Esophagus muscularis mucosa (tissue), 4 donors: ENCODE measurements at places on chromosomes 7 and 10. TPM values are rescaled to one million over a fixed set of nuclear protein-coding genes. Genes with fewer than 3 reads are reported as not detected.

DNA sequence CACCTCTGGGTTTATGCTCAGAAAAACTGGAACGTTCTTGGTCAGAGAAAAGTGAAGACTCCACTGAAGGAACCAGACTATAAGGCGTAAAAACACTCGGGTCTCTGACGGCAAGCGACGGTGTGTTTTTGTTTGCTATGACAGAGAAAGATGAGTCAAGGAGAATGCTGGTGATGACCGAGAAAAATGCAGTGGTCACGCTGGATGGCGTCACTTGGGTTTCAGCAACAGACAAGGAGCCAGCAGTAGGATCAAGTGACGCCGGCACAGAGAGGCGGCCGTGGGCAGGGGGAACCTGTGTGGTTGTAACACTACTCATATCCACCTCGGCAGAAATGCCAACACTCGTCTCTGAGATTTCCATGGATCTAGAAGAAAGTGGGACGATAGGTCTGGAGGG, 63.4 kb downstream of the KIAA1549 start:
- no peak overlapping the region for H3K27ac ChIP-seq
- no peaks in the 10 kb centered on the region for H3K4me1 ChIP-seq
- DNase-seq = no peak
- H3K36me3 ChIP-seq = peaks cover 17% of the 10 kb centered on the region
- no peaks in the 10 kb centered on the region for H3K27me3 ChIP-seq
- no peak overlapping the region for H3K4me3 ChIP-seq

The TSPAN33 gene
- total RNA-seq = 5.0 TPM

GRCh38 chr10:62733654-62734293, 70.7 kb upstream of the ADO start:
- no peak for DNase-seq
- H3K4me1 ChIP-seq = no peaks in the 10 kb centered on the region
- H3K27me3 ChIP-seq = no peaks in the 10 kb centered on the region
- no peak overlapping the region for H3K4me3 ChIP-seq
- H3K36me3 ChIP-seq = no peaks in the 10 kb centered on the region
- no peak overlapping the region for H3K27ac ChIP-seq

GRCh38 chr10:125985557-125986240, 89.3 kb downstream of the FANK1 start:
- no peak overlapping the region for H3K4me3 ChIP-seq
- no peaks in the 10 kb centered on the region for H3K27me3 ChIP-seq
- no peaks in the 10 kb centered on the region for H3K4me1 ChIP-seq
- H3K27ac ChIP-seq = no peak overlapping the region
- no peak for DNase-seq

- no peaks in the 10 kb centered on the region for H3K36me3 ChIP-seq
- DNase-seq = no peak
- H3K4me3 ChIP-seq = no peak overlapping the region
Measured at GRCh38 chr7:157013602-157014549, 3.4 kb upstream of the MNX1 start.

- H3K27me3 ChIP-seq = no peaks in the 10 kb centered on the region
- H3K36me3 ChIP-seq = no peaks in the 10 kb centered on the region
- H3K4me3 ChIP-seq = no peak overlapping the region
Measured at GRCh38 chr10:23481363-23481961, 42.6 kb downstream of the OTUD1 start.

DNA sequence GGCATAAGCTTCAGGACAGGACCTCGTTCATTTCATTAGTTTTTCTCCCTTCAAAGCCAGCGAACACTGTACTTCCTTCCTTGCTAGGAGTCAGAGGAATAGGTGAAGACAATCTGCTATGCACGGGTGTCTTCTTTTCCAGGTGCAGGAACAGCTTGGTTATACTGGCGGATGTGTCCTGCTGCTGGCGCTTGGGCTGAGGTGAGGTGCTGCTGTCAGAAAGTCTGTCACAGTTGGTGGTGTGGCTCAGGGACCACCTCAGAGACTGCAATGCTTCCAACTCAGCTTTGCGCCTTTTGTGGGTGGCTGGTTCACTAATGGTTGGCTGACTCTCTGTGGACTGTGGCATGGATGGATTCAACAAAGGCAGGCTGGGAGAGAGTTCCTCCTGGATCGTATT, 58.3 kb upstream of the UBN2 start:
- H3K27me3 ChIP-seq = no peaks in the 10 kb centered on the region
- no peaks in the 10 kb centered on the region for H3K4me1 ChIP-seq
- H3K4me3 ChIP-seq = no peak overlapping the region
- H3K36me3 ChIP-seq = no peaks in the 10 kb centered on the region
- no peak overlapping the region for H3K27ac ChIP-seq
- no peak for DNase-seq

GRCh38 chr7:111803015-111803758, 240.9 kb upstream of the IMMP2L start:
- DNase-seq = no peak
- H3K4me1 ChIP-seq = no peaks in the 10 kb centered on the region
- H3K27ac ChIP-seq = no peak overlapping the region
- no peaks in the 10 kb centered on the region for H3K27me3 ChIP-seq
- H3K4me3 ChIP-seq = no peak overlapping the region

The ADRA2A gene
- 3.8 TPM for total RNA-seq

DNA sequence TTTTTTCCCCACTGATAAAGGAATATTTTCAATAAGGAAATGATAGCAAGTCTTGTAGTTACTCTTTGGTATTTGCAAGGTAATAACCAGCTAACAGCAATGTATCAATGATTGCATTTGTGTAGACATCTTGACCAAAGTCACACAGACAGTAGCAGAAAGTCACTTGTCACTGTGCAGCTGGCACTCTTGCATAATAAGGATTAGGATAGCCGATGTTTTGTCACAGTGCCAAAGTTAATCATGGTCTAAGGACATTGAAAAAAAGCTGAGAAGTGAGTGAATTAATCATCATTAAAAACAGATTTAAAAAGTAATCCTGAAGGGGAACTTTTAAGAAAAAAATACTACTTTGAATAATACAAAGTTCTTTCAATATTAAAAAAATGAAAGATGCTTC, 834.3 kb upstream of the C7orf33 start:
- H3K36me3 ChIP-seq = no peaks in the 10 kb centered on the region
- no peak overlapping the region for H3K4me3 ChIP-seq
- H3K27ac ChIP-seq = no peak overlapping the region
- no peaks in the 10 kb centered on the region for H3K27me3 ChIP-seq

The FZD8 gene
- total RNA-seq = 13.8 TPM

DNA sequence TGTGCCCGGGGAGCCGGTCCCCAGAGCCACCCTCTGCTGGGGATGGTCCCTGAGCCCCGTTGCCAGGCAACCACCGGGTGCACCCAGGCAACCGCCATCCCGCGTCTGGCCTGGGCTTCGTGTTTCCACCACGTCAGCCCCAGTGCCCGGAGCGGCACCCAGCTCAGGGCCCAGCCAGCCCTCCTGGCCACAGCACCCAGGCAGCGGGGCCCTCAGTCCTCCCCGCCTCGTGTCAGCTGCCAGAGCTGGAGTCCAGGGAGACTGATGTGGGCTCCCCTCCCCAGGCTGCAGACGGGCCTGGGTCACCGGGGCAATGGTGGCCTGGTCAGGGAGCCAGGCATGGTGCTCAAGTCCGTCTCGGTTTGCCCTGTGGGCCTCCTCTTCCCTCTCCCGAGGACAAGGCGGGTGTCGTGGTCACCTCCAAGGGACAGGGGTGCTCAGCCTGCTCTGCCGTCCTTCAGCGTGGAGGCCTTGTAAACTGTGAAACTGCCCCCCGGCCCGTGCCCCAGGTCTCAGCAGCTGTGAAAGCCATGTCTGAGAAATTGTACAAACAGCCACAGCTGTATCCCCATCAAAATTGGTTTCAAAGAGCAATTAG, 72.5 kb downstream of the MICALL2 start:
- peaks cover 9% of the 10 kb centered on the region for H3K27me3 ChIP-seq
- no peaks in the 10 kb centered on the region for H3K36me3 ChIP-seq
- no peak for DNase-seq

- DNase-seq = peak; percentile 80
- no peaks in the 10 kb centered on the region for H3K27me3 ChIP-seq
- peaks cover 13% of the 10 kb centered on the region for H3K4me1 ChIP-seq
- H3K4me3 ChIP-seq = no peak overlapping the region
Measured at GRCh38 chr10:95242581-95243317, 48.1 kb downstream of the PDLIM1 start.

DNA sequence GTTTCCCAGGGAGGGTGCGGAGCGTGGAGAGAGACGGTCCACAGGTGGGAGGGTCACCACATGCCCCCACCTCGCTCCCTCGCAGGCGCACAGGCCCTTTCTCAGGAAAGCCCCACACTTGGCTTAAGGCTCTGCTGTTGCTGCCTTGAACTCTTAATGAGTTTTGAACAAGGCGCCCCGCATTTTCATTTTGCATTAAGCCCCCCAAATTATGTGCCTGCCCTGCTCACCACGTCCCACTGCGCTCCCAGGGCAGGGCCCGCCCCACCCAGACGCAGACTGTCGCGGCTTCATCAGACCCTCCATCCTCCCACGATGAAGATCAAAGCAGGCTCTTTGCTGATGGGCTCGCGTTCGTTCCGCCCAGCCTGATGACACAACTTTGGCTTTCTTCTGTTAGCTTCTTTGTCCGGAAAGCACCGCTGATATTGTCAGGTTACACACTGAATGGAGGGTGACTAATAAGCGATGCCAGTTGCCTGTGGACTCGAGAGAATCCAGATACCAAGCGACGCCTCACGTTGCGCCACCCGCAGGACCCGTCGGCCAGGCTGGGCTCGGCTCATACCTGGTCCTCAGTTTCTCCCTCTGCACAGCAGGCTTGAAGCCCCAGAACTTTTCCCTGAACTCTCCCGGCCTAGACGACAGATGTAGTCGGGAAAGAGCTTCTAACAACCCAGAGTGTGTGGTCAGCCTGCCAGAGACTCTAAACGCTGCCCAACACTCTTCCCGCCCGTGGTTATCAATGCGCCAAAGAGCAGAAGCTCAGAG, 9.5 kb downstream of the CALML3 start:
- H3K4me3 ChIP-seq = no peak overlapping the region
- H3K27me3 ChIP-seq = no peaks in the 10 kb centered on the region
- H3K4me1 ChIP-seq = peaks cover 85% of the 10 kb centered on the region
- no peak for DNase-seq

GRCh38 chr7:134449680-134450079, 9.2 kb downstream of the AKR1B1 start:
- DNase-seq = no peak
- peaks cover 29% of the 10 kb centered on the region for H3K4me1 ChIP-seq
- no peak overlapping the region for H3K27ac ChIP-seq
- no peak overlapping the region for H3K4me3 ChIP-seq
- H3K36me3 ChIP-seq = peaks cover 83% of the 10 kb centered on the region
- H3K27me3 ChIP-seq = no peaks in the 10 kb centered on the region

GRCh38 chr10:107437921-107438320, 273.4 kb upstream of the SORCS1 start:
- no peak overlapping the region for H3K27ac ChIP-seq
- no peaks in the 10 kb centered on the region for H3K27me3 ChIP-seq
- no peaks in the 10 kb centered on the region for H3K4me1 ChIP-seq
- DNase-seq = no peak
- no peaks in the 10 kb centered on the region for H3K36me3 ChIP-seq

GRCh38 chr7:29243910-29244655, 49.5 kb downstream of the CHN2 start:
- DNase-seq = no peak
- no peaks in the 10 kb centered on the region for H3K4me1 ChIP-seq
- no peak overlapping the region for H3K27ac ChIP-seq
